A549 (cell line): ENCODE measurements at places on chromosomes 11 and 22.

DNA sequence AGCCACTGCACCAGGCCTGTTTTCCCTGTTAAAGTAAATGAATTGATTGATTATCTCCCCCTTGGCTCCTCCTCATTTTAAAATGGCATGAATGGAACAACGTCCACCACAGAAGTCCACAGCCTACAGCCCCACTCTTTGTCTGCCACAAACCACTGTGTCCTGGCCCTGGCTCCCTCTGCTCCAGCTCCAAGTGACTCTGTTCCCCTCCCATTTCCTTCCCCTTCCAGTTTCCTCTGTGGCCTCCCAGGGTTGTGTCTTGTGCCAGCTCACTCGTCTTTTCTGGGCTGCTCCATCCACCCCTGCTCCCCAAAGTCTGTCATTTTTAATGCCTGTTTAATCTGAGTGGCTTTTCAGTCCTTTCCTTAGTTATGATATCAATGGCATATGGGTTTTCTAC is 52.4 kb upstream of the CD5 start:
- DNase-seq: no peak

GRCh38 chr11:134048028-134048427 is 20.8 kb upstream of the JAM3 start:
- DNase-seq: no peak

DNA sequence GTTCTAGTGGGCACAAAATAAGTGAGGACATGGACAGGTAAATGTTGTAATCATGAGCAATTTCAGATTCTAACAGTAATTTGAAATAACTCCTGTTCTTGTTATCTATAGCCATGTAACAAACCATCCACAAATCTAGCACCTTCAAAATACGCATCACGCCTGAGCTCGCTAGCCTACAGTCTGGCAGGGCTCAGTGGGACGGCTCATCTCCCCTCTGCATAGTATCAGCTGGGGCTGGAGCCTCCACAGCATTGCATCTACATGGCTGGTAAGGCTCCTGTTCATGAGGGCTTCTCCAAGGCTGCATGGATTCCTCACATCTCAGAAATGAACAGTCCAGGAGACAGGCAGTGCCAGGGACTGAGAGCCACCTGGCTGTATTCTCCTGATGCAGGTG is 112.6 kb downstream of the KCNQ1 start:
- no peak for DNase-seq

DNA sequence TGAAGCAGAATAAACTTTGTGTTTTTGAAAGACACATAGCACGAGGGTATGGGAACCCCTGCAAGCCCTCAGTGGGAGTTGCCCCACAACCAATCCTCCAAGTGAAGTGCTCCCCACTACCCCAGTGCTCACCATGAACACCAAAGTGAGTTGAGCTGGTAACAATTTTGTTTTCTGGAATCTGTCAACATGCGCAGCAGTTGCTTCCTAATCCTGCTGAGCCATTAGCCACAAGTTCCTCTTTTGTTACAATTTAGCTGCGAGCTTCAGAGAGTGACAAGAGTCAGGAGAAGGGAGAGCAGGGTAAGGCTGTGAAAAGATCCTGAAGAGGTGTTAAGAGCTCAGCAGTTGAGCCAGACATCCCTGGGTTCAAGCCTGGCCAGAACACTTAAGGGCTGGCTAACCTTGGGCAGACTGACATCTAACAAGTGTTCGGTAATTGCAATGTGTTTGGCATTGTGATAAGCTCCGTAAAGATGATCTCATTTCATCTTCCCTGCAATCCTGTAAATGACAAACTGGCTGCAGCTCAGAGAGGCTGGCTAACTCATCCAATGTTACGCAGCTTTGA is 24.1 kb upstream of the ASPHD2 start:
- DNase-seq: no peak
